NCI-H526 treated with DMSO at 0.1 percent for 48 hours (cell line): ENCODE measurements at places on chromosomes 5 and 9.

GRCh38 chr5:54062958-54063357 is 247.4 kb downstream of the ARL15 start:
- no peak for DNase-seq

DNA sequence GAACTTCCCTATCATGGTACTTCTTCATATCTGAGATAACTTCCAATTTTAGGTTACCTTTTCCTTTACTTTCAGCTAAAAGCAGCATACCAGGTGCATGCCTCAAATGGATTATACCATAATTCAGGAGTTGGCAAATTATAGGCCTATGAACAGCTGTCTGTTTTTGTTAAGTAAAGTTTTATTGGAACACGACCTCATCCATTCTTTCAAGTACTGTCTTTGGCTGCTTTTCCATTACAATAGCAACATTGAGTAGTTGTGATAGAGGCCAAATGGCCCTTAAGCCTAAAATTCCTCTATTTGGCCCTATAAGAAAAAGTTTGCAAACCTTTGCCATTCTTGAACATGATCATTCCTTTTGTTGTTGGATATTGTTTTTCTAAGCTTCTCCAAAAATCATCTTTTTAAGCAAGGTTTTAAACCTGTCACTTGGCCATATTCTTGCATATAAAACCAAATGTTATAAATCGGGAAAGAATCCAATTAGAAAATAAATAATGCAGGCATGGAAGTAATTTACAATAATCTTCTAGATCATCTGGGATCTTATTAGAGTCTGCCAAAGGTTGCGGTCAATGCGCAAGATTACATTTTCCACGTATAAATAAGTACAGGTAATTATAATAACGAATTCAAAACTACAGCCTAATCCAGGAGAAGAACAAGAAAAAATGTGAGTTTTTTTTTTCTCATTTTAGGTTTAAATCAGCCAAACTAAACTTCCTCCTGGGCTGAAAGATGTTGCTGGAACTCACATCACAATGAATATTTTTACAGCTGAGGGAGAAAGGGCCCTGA is 226.5 kb upstream of the ANKRD55 start:
- DNase-seq, result no peak

- DNase-seq, result peak; percentile 0
These were observed 14.3 kb upstream of the TEK start for GRCh38 chr9:27094640-27095298.

DNA sequence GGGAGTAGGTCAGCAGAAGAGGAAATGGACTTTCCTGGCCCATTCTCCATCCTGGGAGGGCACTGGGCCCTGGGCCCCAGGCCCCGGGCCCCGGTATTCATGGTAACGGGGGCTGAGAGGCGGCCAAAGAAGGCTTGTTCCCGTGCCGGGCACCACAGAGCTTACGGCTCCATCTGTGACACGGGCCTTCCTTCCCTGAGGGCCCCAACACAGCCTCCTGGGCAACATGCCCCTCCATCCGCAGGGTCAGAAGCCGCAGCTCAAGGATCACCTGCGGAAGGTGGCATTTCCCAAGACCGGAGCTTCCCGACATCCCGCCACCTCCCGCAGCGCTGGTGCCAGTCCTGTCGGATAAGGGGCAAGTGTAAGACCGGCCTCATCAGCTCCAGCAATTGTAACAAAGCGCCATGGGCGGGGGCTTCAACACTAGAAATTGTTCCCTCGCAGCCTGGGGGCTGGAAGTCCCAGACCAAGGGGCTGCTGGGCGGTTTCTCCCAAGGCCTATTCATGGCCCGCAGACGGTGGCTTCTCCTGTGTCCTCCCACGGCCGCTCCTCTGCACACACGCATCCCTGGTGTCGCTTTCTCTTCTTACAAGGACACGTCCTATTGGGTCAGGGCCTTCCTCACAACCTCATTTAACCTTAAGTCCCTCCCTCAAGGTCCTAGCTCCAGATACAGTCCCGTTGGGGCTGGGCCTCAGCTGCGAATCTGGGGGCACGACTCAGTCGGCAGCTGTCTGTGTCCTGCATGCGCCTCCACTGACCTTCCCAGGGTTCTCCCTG is 31.2 kb upstream of the SLC12A7 start:
- DNase-seq, result no peak

- no peak for DNase-seq
These were observed 2.6 kb upstream of the SPATA31E1 start for GRCh38 chr9:87880116-87880515.

DNA sequence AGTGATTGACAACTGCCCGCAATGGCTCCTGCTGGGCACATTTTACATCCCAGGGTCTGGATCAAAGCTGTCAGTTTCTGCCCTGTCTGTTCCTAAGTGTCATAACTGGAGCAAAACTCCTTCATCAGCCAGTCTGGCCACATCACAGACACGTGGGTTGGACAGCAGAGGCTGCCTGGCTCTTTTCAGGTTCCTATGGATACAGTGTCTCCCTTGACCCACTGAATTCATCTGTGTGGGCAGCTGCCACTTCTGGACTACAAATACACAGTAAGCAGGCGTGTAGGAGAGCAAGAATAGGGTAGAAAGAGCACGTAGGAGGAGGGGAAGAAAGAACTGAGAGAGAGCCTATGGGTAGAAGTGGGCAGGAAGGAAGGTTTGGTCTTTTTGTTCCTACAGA is 238.0 kb downstream of the ENC1 start:
- no peak for DNase-seq
